ENCODE measurements at places on chromosomes 13 and 19.

DNA sequence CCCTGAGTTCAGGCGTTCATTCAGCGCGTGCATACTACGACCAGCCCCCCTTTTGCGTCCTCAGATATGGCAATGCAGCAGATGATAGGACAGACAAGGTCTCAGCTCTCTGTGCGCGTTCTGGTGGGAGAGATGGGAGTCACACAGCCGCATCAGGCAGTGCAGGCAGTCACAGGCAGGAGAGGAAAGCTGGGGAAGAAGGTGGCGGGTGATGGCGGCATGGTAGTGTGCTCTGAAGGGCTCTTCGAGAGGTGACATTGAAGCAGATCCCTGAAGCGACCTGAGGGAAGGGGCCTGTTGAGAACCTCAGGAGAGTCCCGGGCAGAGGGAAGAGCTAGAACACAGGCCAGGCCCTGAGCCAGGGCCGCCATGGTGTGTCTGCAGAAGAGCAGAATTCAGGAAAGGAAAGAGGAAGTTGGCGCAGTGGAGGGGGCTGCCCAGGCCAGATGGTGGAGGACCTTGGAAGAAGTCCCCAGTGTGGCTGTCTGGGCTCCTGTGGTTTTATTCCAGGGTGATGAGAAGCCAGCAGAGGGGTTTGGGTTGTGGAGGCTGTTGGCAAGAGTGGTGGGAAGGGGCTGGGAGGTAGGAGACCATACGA, 3.5 kb downstream of the USF2 start:
- DNase-seq, result no peak

DNA sequence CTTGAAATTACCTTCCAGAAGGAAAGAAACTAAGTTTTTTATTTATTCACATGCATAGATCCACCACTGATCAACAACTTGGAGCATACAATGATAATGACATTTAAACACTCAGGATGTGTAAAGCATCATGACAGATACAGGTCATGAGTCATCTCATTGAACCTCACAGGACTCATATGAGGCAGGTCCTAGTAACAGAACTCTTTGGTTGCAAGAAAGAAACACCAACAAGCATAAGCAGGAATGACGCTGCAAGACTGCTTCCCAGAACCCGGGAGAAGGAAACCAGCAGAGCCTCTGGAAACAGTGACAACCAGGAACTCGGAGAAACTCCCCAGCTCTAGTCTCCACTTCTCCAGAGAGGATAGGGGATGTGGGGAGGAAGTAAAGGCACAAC, 60.8 kb upstream of the IPO5 start:
- DNase-seq, result no peak

GRCh38 chr19:45715139-45715538, 15.6 kb downstream of the FBXO46 start:
- no peak for DNase-seq

- DNase-seq, result no peak
Observed at GRCh38 chr13:35874704-35875103, 256.5 kb downstream of the DCLK1 start.

DNA sequence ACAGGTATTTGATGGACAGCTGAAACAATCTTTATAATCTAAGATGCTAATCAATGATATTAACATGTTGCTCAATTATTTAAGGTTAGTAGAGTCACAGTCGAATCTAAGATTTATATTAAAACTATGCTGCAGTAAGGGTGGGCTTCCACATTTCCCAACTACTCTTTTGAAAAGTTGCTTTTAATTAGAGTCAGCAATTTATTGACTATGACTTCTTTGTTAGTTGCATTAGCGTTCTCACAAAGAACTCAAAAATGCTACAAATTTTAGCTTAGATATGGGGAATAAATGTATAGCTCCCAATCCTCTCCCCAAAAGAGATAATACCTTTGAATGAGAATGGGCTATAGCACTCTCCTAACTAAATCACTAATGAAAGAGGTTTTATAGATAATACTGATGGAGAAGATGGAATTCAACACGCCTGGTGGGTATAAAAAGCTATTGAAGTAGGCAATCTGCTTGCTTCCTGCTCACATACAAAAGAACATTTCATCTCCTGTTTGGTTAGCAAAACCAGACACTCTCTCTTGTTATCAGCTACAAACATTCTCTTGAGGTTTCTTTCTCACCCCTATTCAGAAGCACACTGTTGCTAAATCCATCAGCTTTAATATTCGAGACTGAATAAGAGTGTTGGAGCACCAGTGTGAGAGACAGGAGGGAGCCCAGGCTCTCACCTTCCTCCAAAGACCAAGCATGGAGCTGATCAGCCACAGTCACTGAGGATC, 2.4 kb upstream of the FLT1 start:
- DNase-seq, result no peak

DNA sequence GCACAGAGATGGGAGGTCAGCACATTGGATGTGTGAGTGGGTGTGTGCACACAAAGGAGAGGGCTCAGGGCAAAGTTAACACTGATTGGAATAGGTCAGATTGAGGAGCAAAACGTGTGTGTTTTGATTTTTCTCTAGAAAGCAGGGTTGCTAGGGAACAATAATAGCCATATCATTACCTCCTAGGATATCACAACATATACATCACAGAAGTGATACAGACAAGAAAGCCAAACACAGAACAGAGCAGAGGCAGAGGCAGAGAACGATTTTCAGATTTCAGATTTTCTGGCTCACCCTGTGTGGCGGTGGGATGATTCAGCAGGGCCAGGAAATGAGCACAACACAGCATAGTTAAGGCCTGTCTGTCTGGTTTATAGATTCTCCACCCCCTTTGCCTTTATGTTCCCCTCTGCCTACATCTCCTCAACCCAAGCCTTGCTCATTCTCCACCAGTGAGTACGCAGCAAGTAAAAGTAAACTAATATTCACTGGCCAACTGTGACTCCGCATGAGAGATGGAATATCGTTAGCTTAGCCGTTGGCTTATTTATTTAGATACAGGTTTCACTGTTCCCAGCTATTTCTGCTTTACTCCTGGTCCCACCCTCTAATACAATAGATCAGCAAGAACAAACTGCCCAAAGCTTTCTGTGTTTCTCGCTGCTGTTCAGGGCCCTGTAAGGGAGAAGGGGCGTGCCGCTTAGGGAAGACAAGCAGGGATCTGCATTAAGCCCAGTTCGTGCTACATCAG, 182.7 kb upstream of the TSC22D1 start:
- DNase-seq, result peak; percentile 86

GRCh38 chr13:26497968-26498511, 59.4 kb upstream of the WASF3 start:
- DNase-seq, result peak; percentile 69

- peak; percentile 90 for DNase-seq
Observed at GRCh38 chr19:342801-343421, 1.7 kb downstream of the MIER2 start.

DNA sequence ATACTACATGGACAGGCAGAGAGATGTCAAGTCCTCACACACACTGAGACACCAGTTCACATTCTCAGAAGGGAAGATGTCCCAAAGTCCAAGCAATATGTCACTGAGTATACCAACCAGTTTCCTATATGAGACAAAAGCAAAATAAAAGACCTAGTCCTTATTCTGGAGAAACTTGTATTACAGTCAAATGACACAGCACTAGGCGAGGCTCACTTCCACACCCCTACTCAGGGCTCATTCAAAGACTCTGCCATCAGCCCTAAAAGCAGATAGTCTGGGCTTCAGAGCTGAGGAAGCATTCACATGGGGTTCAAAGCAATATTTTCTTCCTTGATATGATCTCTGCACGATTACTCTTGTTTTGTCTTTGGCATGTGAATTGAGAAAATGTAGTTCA, 129.9 kb upstream of the UBL3 start:
- no peak for DNase-seq

DNA sequence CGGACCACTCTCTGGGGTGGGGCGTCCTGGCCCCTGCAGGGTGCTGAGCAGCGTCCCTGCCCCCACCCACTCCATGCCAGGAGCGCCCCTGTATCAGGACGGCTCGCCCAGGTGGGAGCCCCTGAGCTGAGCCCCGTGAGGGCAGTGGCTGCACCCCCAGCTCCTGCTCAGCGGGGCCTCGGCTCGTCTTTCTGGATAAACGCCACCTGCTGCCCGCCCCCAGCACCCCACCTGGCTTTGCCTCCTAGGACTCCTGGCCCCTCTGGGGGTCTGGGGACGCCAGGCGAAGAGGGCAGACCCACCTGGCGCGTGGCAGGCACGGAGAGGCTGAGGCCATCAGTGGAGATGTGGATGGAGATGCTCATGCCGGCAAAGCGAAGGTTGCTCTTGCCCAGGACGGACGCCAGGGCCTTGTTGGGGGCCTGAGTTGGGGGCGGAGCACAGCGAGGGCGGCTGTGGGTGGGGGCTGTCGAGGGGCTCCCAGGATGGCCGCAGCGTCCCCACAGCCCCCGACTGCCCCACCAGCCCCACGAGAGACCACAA, 22.3 kb downstream of the SHC2 start:
- DNase-seq, result no peak

GRCh38 chr13:41428155-41428554, 29.2 kb upstream of the RGCC start:
- peak; percentile 9 for DNase-seq

GRCh38 chr19:2780284-2780683, 2.8 kb downstream of the SGTA start:
- DNase-seq, result no peak

- DNase-seq, result no peak
Observed at GRCh38 chr13:98889419-98890085, 88.3 kb downstream of the DOCK9 start.
